CD4-positive, alpha-beta T cell treated with Interferon gamma for 1 hour (primary cell): ENCODE measurements at places on chromosomes 1 and 21.

DNA sequence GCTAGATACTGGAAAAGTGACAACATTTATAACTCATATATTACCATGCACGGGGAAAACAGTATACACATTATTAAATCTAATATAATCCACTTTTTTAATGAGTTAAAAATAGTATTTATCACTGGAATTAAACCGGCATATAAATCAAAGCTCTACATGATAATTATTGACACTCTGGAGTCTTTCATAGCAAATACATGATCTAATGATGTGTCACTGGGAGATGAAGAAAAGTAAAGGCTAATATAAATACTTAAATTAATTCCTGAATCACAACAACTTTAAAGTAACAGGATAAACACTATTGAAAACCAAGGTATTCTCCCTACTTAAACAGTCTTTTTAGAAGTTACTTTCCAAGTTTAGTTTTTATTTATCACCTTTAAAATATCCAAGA lies 52.4 kb upstream of the ASPM start:
- DNase-seq = no peak

GRCh38 chr1:91124290-91124985 lies 102.6 kb upstream of the ZNF644 start:
- DNase-seq = no peak

DNA sequence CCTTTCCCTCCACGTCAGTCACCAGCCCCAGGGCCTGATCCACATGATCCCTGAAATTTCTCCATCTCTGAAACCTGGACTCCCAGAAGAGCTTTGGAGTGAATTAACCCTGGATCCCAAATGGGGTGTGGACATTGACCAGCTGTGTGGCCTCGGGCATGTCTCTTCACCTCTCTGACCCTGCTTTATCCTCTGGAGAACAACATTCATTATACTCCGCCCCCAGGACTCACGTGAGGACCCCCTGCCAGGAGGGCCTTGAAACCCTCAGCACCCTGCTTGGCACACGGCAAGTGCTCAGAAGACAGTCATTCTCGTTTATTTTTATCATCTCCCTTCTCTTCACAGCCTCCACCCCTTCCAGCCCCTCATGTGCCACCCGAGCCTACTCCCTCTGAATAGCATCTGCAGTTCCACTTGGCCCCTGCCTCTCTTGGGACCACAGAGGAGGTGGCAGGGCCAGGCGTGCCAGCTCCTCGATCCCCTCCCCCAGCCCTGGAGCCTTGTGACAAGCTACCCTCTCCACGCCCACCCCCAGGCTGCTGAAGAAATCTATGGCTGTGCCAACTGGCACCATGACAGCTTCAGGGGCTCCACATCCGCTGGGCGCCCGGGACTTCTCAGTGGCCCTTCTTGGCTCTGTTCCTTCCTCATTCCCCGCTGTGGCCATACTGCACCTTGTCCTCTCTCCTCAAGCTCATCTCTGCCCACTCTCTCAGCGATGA lies 18.0 kb downstream of the ADGRB2 start:
- DNase-seq = no peak

DNA sequence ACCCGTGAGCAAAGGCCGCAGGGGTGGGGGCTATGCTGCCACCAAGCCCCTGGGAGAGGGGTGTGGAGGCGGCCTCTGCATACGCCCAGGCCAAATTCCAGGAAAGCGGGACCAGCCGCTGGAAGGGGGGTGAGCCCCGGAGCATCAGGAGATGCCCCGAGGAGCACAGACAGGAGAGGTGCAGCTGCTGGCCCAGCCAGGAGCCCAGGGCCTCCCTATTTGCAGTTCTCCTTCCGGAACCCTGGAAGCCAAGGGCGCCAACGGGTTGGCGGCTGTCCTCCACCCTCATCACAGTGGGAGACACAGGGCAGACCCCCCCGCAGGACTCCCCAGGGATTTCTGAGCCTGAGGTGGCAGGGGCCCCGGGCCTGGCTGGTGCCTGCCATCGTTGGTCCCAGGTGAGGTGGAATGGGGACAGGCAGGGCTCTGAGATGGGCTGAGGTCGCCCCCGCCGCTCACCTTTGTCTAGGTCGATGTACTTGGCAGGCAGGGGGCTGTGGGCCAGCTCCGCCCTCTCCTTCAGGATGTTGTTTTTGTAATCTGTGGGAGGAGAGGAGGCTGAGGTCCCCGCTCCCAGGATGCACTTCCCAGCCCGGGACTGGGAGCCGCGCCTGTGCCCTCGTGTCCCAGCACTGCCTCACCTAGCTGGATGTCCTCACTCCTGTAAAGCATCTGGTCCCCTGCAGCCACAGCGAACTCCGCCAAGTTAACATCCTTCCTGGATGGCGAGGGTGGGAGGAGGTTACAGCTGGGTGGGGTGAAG lies 4.4 kb upstream of the DVL1 start:
- DNase-seq = no peak

DNA sequence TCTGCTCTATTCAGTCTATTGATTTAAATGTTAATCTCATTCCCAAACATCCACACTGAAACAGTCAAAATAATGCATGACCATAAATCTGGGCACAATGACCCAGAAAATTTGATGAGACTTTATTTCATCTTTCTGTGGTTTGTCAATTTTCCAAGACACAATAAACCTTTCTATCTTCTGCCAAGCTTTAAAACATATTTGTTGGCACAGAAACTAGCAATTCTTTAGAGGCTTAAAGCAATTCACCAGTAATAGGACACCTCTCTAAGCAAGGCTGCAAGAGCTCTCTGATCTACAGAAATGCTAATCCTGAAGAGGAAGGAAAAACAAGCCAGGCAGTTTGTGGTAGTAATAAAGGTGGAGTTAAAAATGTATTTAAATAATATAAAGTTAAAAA lies 113.7 kb downstream of the FCRL5 start:
- DNase-seq = no peak

DNA sequence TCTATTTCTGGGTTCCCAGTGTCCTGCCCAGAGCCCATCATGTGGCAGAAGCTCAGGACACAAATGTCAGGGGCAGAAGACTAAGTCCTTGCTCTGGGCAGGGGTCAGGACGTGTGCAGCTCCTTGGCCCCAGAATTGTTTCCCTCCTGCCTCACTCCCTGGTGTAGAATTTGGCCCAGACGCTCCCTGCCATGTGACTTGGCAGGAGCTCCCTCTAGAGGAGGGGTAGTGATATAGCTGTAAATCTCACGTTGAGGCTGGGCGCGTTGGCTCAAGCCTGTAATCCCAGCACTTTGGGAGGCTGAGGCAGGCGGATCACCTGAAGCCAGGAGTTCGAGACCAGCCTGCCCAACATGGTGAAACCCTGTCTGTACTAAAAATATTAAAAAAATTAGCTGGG lies 91.2 kb downstream of the UBIAD1 start:
- DNase-seq = no peak

- DNase-seq = no peak
Observed at GRCh38 chr1:94324178-94324544, 86.8 kb upstream of the ARHGAP29 start.

- DNase-seq = no peak
Observed at GRCh38 chr1:174160109-174160473, 771 bp downstream of the RABGAP1L start.
